GF-D8 (cell line): ENCODE measurements at places on chromosomes 16 and 17.
A peak's percentile ranks its signal among the peaks of the same experiment; 100 is the strongest.

DNA sequence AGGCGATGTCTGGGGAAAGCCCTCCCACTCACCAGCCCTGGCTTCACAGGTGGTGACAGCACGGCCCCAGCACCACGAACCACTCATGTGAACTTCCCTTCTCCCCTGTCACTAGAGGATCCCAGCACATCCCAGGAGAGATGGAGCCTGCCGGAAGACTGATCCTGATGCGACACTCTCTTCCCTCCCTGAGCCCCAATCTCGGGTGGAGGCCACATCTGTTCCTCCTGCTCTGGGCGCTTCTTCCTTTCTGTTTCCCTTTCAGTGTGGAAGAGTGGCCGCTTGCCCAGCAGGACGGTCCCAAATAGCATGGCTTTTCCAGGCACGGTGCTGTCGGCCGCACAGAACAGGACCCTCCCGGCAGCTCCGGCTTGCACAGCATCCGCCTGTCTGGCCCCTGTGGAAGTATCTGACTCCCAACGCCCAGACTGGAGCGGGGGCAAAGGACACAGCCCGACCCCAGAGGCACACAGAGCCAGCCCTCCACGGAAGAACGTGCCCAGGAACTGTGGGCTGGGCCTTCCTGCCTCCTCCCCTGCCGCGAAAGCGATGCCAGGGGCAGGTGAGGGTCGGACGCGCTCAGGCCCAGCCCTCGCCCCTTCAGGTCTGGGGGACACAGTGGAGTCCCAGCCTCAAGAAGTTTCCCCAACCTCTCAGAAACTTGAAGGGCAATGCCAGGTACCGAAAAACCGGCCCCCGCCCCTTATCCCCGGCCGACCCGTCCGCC is 37.6 kb downstream of the CBFA2T3 start:
- DNase-seq = no peak

DNA sequence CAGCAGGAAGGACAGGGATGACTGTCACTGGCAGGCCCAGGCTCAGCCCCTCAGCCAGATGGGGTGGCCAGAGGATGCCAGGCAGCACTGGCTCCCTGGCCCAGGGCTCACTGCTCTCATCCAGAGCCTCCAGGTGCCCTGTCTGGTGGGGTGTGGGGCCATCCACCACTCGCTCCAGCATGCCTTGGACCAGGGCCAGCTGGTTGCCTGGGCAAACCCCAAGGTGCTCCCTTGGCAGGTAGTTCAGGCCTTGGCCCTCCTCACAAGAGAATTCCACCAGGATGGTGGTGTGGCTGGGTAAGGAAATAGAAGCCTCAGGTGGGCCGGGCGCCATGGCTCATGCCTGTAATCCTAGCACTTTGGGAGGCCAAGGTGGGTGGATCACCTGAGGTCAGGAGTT is 29.4 kb downstream of the LGALS9 start:
- DNase-seq = no peak

DNA sequence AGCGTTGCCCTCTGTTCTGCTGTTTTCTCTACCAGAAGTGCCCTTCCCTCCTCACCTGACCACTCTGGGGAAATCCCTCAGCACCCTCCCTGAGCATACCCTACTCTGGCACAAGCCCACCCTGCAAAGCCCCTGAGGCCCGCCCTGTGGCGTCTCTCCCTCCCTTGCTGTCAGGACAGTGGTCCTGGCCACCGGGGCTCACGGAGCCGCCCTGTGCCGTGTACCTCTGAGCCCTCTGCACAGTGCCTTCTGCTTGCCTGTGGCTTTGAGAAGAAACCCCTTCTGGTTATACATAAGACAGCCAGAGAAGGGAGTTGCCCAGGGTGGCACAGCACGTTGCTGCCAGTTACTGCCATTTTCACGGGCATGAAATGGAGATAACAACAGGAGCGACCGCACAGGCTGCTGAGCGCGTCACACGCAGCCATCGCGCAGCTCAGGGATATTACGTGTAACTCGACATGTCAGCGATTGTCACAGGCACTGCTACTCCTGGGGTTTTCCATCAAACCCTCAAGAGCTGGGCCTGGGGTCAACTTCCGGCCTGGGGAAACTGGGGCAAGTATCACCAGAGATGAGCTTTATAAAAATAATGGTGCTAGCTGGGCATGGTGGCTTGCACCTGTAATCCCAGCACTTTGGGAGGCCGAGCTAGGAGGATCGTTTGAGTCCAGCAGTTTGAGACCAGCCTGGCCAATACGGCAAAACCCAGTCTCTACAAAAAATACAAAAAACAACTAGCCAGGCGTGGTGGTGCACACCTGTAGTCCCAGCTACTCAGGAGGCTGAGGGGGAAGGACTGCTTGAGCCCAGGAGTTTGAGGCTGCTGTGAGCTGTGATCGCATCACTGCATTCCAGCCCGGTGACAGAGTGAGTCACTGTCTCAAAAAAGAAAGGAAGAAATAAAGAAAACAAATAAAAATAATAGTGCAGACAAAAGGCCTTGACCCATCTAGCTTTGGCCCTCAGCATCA is 14.8 kb downstream of the SCGB1C2 start:
- no peak for DNase-seq

DNA sequence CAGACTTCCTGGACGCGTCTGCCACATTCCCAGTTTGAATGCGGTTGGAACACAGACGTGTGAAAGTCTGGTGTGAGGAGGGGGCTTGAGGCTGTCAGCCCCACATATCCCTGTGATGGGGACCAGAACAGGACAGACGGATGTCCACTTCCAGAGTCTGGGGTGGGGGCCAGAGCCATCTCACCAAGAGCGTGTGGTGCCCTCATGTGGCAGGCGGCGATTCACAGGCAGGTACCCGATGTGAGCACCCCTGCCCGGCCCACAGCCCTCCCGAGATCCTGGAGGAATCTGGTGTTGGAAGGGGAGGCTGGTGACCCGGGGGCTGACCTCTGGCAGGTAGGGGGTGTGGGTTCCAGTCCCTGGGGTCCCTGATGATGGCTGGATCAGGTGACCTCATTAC is 51.5 kb downstream of the ENGASE start:
- DNase-seq = no peak

DNA sequence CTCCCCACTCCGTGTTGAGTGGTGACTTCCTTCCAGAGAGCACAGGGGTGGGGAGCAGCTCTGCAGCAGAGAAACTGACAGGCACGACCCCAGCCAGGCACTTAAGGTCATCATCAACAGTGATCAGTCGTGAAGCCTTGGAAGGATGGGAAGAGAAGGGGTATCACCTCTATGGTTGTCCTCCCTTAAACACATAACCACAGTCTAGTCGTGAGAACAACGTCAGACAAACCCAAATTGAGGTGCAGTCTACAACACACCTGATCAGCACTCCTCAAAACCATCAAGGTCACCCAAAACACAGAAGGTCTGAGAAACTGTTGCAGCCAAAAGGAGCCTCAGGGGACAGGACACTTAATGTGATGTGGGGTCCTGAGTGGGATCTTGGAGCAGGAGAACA is 68.3 kb downstream of the MPRIP start:
- no peak for DNase-seq

- DNase-seq = no peak
These were observed 207.1 kb downstream of the ZFHX3 start for GRCh38 chr16:72840631-72841381.

- DNase-seq = no peak
These were observed 53.9 kb downstream of the USP22 start for GRCh38 chr17:20988896-20989295.

DNA sequence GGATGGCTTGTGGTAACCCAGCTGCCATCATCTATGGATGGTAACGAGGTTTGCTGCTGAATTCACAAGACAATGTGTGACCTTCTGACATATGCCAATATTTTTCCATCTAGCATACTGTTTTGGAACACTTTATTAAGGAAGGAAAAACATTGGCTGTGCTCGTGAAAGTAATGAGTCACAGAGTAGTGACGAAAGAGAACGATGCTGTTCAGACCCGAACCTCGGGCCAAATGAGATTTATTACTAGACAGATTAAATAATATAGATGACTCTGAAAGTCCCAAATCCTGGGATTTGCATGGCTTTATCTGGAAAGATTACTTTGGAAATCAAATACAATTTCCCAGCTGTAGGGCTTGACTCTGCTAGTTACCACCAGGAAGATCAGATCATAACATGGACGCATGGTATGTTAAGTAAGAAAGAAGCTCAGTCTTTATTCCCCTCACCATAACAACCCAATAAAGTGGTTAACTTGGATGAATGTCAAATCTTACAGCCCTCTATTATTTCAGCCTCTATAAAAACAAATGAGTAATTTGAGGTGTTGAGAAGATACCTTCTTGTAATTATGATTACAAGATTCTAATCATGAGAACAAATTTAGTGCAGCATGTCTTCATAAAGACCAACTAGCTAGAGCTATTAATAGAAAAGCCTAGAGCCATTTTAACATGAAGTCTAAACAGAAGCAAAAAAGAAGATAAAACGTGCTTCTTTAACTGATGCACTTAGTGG is 32.6 kb downstream of the ERN1 start:
- no peak for DNase-seq

DNA sequence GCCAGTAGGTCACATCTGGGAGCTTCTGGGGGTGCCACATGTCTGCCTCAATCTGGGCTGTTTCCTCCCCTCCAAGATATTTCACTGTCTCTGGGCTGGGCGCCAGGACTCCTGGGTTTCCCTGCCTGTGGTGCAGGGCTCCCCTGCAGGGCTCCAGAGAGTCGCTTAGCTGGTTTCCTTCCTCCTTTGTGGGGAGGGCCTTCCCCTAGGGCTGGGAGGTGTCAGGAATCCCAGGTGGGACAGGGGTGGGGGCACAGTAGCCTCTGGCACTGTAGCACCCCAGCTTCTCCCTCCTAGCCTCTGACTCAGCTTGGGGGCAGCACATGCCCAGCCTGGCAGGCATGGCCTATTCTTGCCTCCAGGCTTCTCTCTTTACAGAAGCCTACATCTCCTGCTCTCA is 2.6 kb downstream of the RARA start:
- DNase-seq = peak; percentile 35

DNA sequence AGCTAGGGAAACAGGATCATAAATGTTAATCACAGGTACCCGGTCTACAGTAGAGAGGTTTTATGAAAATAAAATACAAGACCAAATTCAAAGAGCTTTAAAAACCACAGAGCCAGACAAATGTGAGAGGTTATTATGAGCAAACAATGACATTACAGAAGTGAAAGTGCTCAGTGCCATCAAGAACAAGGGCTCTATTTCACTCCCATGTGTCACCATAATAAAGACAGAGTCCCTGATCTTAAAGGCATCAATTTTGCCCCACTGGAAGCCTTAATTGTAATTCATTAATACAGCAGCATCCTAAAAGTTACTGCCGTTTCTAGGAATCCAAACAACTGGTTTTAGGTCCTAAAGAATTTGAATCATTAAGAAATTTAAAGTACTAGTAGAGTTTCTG is 43.7 kb upstream of the CDRT4 start:
- DNase-seq = no peak

DNA sequence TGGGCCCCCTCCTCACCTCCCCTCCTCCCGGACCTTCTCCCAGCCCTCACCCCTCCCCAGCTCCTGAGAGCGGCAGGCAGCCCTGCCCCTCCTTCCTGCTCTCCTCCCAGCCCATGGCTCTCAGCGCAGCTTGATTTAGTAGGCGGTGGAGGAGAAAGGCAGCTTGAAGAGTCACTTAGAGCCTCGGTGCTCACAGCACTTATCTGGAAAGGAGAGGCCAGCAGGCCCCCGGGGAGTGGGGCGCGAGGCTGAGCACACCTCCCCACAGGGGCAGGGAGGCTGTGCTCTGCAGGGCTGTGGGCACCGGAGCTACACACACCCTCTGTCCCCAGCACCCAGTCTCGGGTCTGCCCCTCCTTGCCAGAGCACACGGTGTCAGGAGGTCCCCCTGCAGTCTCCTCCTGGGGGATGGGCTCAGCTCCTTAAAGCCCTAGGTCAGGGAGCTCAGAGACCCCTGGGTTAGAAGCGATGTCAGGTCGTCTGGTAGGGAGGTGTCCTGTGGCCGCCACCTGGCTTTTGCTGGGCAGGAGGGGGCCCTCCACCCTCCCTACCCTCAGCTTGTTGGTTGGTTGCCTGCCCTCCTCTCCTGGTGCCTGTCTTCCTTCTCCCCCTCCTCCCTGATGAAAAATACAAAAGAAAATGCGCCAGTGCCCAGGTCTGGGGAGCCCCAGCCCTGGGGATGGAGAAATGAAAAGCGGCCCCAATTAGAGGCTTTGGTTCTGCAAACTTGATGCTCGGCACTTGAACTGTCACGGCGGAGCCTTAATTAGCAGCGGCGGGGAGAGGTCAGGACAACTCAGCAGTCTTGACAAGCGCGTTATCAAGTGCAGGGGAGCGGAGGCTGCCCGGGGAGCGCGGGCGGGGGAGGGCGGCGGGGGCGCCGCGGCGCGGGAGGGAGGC is 151.1 kb upstream of the GSE1 start:
- no peak for DNase-seq

DNA sequence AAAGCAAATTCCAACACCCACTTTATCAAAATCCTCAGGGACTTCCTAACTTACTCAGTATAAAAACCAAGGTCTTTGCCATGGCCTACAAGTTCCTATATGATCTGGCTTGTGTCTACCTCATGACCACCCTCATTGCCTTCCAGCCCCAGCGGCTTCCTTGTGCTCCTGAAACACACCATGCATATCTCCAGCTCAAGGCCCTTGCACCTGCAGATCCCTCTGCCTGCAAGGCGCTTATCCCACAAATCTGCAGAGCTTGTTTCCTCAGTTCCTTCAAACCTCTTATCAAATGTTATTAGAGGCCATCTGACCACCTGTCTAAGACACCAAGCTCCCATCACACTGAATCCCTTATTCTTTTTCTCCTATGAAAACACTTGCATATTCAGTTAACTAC is 2.6 kb downstream of the BBS2 start:
- DNase-seq = no peak

- no peak for DNase-seq
These were observed 22.0 kb upstream of the TACO1 start for GRCh38 chr17:63578769-63579111.

DNA sequence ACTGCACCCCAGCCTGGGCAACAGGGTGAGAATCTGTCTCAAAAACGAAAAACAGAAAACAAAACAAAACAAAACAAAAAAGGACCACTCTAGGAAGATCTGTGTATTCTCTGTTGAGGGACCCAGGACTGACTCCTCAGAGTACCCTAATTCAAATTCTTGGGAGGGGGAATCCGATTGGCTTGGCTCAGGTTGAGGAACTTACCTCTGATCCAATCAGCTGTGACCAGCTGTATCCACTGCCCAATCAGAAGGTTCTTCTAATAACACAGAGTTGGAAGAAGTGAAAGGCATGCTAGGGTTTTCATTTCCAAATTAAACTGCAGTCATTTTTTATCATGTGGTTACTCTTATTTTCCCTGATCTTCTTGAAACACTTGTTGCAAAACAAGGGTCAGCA is 105.9 kb upstream of the CACNG3 start:
- DNase-seq = no peak

GRCh38 chr17:29579866-29580771 is 9.3 kb downstream of the GIT1 start:
- DNase-seq = peak; percentile 36

DNA sequence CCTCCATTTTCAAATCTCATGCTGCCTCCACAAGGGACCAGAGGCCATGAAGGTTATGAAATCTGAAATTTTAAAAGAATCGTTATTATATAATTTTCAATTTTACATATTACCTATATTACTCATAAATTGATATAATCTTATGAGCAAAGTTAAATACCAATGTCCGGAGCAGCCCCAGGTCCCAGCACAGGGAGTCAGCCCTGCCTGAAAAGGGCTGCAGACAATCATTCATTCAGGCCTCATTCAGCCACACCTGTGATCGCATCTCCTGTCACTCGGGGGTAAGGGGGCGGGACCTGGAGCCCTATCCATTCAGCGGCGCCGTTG is 172.5 kb downstream of the AHSP start:
- no peak for DNase-seq

GRCh38 chr16:48734220-48734619 is 124.2 kb upstream of the N4BP1 start:
- DNase-seq = no peak

GRCh38 chr17:3888343-3889171 is 4.3 kb downstream of the CAMKK1 start:
- no peak for DNase-seq

- no peak for DNase-seq
These were observed 62.1 kb downstream of the AMFR start for GRCh38 chr16:56363181-56363716.
